MCF 10A (cell line): ENCODE measurements at places on chromosomes 3 and 15. TPM values are rescaled to one million over a fixed set of nuclear protein-coding genes. Genes with fewer than 3 reads are reported as not detected.
A peak's percentile ranks its signal among the peaks of the same experiment; 100 is the strongest.

FHIT gene
- 18.7 and 20.1 TPM in 2 replicates for total RNA-seq

ZIC1 gene
- total RNA-seq: not detected in 2 replicates

EHHADH gene
- 3.2 and 4.0 TPM in 2 replicates for total RNA-seq

HHLA2 gene
- not detected in 2 replicates for total RNA-seq

SAMMSON gene
- total RNA-seq: not detected in 2 replicates

- H3K27me3 ChIP-seq: no peaks in the 10 kb centered on the region
- peaks cover 25% of the 10 kb centered on the region for H3K4me1 ChIP-seq
- peak overlapping the region; percentile 84 for H3K4me3 ChIP-seq
- H3K27ac ChIP-seq: peak overlapping the region; percentile 98
Measured at GRCh38 chr15:96329403-96329981, 1.0 kb upstream of the NR2F2 start.

GRCh38 chr3:110755345-110755744 is 316.3 kb upstream of the NECTIN3 start:
- H3K27me3 ChIP-seq: no peaks in the 10 kb centered on the region
- no peak overlapping the region for H3K4me3 ChIP-seq
- no peaks in the 10 kb centered on the region for H3K4me1 ChIP-seq
- H3K36me3 ChIP-seq: no peaks in the 10 kb centered on the region
- DNase-seq: no peak

GRCh38 chr15:100208921-100209603 is 132.7 kb downstream of the ADAMTS17 start:
- no peak overlapping the region for H3K27ac ChIP-seq
- H3K27me3 ChIP-seq: no peaks in the 10 kb centered on the region
- DNase-seq: no peak
- no peak overlapping the region for H3K4me3 ChIP-seq
- H3K4me1 ChIP-seq: no peaks in the 10 kb centered on the region

DNA sequence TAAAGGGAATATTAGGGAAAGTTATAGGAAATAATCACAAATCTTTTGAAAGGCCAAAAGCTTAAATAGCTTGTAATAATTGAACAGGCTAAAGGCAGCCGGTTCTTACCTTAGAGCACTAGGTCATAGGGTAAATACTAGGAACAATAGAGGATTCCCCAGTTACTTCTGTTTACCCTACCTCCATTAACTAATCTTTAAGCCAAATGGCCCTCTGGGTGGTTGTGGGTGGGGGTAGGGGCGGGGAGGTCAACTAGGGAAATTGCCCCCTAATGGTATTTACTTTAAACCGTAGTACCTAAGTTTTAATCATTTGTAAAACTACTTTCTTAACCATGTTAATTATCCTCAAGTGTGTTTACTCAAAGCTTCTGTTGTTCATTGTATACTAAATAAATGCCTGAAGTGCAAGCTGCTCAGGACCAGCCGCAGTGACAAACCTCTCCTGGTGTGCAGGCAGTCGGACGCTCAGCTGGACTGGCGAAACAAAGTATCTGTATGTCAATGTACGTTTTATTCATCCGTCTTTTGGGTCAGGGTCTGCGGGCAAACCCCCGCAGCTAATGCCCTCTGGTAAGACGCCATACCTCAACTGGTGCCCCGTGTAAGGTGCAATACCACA is 18.9 kb downstream of the MAGEL2 start:
- no peaks in the 10 kb centered on the region for H3K27me3 ChIP-seq
- no peaks in the 10 kb centered on the region for H3K4me1 ChIP-seq
- DNase-seq: no peak

DNA sequence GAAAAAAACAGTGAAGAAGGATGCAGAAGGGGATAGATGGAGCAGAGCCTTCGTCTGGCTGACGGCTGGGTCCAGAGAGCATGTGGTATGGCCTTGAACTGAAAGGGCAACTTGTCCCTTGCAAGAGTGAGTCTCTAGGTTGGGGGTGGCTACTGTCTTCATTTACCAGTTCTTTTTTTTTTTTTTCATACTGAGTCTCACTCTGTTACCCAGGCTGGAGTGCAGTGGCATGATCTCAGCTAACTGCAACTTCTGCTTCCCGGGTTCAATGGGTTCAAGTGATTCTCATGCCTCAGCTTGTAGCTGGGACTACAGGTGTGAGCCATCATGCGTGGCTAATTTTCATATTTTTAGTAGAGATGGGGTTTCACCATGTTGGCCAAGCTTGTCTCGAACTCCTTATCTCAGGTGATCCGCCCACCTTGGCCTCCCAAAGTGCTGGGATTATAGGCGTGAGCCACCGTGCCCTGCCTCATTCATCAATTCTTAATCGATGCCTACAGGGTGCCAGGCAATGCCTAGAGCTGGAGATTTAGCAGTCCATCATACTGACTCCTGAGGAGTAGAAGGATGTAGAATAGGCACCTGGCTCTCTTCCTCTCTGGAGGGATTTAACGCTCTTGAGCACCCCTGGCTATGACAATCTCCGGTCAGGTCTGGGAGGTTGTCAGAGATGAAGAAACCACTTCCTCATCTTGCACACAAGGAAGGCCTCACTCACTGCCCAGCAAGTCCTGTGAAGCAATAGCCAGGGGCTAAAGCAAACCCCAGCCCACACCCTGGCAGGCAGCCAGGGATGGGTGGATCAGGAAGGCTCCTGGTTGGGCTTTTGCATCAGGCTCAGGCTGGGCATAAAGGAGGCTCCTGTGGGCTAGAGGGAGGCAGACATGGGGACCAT is at the start of gene CAMP:
TSS of gene CAMP (plus strand) at position 880 of the 898 bp plus-strand sequence. CDS start at position 897, 17 bp downstream.
- H3K36me3 ChIP-seq: peaks cover 7% of the 10 kb centered on the region
- peaks cover 14% of the 10 kb centered on the region for H3K4me1 ChIP-seq
- H3K27me3 ChIP-seq: no peaks in the 10 kb centered on the region

- H3K36me3 ChIP-seq: no peaks in the 10 kb centered on the region
- H3K4me3 ChIP-seq: no peak overlapping the region
- H3K27me3 ChIP-seq: no peaks in the 10 kb centered on the region
- no peak overlapping the region for H3K27ac ChIP-seq
- no peak for DNase-seq
Measured at GRCh38 chr3:111613294-111613693, 18.1 kb upstream of the ZBED2 start.

GRCh38 chr3:108070356-108070755 is 20.5 kb downstream of the CD47 start:
- peaks cover 9% of the 10 kb centered on the region for H3K36me3 ChIP-seq
- H3K27me3 ChIP-seq: no peaks in the 10 kb centered on the region
- no peak for DNase-seq
- no peak overlapping the region for H3K4me3 ChIP-seq

GRCh38 chr3:193665370-193665989 is 72.5 kb downstream of the OPA1 start:
- peaks cover 72% of the 10 kb centered on the region for H3K36me3 ChIP-seq
- no peaks in the 10 kb centered on the region for H3K27me3 ChIP-seq
- peak; percentile 40 for DNase-seq
- H3K4me3 ChIP-seq: no peak overlapping the region
- H3K4me1 ChIP-seq: no peaks in the 10 kb centered on the region

DNA sequence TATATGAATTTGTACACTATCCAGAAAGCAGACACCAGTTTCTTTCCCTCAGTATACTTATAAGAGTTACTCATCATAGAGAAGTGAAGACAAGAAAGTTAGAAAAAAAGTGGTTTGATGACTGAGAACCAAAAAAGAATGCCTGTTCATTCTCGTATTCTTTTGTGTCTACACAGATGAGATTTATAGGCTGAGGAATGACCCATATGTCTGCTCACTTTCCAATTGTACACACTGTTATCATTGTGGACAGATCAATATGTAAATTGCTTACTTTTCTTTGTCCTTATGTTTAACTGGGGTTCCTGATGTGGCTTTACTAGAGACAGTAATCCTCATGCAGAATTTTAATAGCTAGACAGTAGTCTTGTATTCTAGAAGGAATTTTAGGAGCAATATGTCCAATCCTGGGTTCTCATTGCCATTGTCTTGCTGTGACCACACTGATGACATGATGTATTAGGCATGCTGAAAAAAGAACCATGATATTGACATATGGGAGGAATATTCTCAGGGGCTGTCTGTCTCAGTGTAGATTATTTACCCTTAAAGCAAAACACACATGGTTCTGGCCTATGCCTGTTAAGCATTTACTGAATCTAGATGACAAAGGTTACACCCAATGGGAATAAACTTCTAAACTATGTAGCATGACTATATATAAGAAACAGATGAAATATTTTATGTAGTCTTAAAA is 669.7 kb downstream of the ROBO1 start:
- no peaks in the 10 kb centered on the region for H3K4me1 ChIP-seq
- DNase-seq: no peak

- no peak for DNase-seq
- no peak overlapping the region for H3K4me3 ChIP-seq
- no peaks in the 10 kb centered on the region for H3K4me1 ChIP-seq
- no peaks in the 10 kb centered on the region for H3K27me3 ChIP-seq
Measured at GRCh38 chr15:75117993-75118392, 83.7 kb upstream of the C15orf39 start.

DNA sequence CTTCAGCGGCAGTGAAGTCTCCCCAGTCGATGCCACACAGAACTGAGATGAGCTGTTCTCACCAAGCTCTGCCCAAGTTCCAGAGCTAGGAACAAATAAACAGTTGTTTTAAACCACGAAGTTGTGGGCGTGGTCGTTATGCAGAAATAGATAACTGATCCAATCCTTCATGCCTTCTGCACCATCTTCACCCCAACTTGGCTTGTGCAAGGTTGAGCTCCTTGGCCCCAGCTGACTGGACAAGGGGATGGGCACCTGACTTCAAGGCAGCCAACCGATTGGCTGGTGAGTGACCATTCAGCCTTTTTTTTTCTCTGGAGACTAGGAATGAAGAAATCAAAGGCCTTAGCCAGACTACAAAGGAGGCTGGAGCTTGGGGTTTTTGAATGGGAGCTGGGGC is 23.9 kb downstream of the LINGO1 start:
- no peak overlapping the region for H3K4me3 ChIP-seq
- no peaks in the 10 kb centered on the region for H3K4me1 ChIP-seq
- H3K36me3 ChIP-seq: no peaks in the 10 kb centered on the region
- no peak for DNase-seq
- H3K27me3 ChIP-seq: no peaks in the 10 kb centered on the region

GRCh38 chr15:48544778-48545177 is 100.7 kb downstream of the FBN1 start:
- H3K27ac ChIP-seq: no peak overlapping the region
- no peaks in the 10 kb centered on the region for H3K36me3 ChIP-seq
- no peaks in the 10 kb centered on the region for H3K27me3 ChIP-seq
- H3K4me1 ChIP-seq: peaks cover 27% of the 10 kb centered on the region
- H3K4me3 ChIP-seq: no peak overlapping the region

DNA sequence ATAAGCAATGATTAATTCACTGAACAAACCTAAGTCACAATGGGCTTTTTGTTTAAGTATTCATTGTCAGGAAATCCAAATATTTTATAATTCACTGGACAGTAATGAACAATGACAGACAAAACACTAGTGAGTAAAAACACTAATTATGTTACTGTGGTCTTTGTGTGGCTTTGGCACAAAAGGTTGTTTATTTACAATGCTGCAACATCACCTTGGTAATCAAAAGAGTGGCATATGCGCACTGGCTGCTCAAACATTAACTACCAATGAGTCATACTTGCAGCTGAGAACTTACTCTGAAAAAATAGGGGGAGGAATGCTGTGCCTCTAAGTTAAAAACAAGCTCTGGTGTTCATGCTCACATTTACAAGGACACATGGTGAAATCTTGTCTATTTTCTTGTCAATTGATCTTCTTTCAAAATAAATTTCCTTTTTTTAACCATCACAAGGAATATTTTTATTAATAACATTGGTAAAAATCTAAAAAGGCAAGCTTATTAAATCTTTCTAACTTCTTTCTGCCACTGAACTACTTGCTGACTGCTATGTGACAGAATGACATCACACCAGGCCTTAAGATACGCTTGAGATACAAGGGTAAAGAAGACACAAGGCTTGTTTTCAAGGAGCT is 85.2 kb upstream of the PPIB start:
- no peak overlapping the region for H3K4me3 ChIP-seq
- no peaks in the 10 kb centered on the region for H3K27me3 ChIP-seq
- peak overlapping the region; percentile 96 for H3K27ac ChIP-seq
- DNase-seq: peak; percentile 80

- no peak overlapping the region for H3K4me3 ChIP-seq
- no peaks in the 10 kb centered on the region for H3K36me3 ChIP-seq
- peaks cover 10% of the 10 kb centered on the region for H3K4me1 ChIP-seq
- peak overlapping the region; percentile 21 for H3K27ac ChIP-seq
- H3K27me3 ChIP-seq: no peaks in the 10 kb centered on the region
Measured at GRCh38 chr3:152156880-152157279, 111.8 kb upstream of the MBNL1 start.

- H3K27me3 ChIP-seq: no peaks in the 10 kb centered on the region
- peaks cover 7% of the 10 kb centered on the region for H3K4me1 ChIP-seq
- H3K4me3 ChIP-seq: no peak overlapping the region
Measured at GRCh38 chr3:47523310-47524073, 10.0 kb upstream of the ELP6 start.

DNA sequence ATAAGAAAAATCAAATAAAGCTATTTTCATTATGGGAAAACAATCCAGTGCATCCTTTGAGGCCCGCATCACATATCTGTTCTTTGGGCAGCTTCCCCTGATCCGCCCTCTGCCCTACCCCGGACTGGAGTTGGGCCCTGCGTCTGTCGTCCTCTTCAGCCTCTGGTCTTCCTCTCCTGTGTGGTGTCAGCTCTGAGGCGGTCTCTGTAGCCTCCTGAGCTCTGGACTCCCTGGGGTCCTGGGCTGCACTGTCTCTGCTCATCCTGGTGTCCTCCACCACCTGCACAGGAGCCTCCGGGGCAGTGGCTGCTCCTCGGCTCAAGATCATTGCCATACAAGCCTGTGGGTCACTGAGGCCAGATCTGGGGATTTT is 7.4 kb upstream of the SNX22 start:
- peaks cover 45% of the 10 kb centered on the region for H3K36me3 ChIP-seq
- no peaks in the 10 kb centered on the region for H3K4me1 ChIP-seq
- H3K27ac ChIP-seq: peak overlapping the region; percentile 39

DNA sequence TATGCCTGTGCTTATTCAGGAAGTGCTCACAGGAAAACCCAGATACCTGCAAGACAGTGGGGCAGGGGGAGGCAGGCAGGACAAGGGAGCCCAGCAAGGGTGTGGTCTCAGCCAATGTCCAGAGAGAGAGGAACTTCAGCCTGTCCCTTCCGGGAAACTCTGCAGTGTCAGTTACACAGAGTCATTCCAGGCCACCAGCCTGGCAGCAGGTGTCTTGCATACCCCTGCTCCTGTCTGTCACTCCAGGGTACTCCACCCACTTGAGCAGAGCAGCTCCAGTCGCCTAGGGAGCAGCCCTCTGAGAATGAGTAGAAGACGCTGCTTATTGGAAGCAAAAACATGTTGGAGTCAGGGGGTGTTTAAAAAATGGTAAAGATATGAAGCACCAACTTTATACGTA is 431.2 kb upstream of the RGMA start:
- H3K27ac ChIP-seq: no peak overlapping the region
- no peak for DNase-seq
- peaks cover 16% of the 10 kb centered on the region for H3K27me3 ChIP-seq
- H3K4me3 ChIP-seq: no peak overlapping the region
- no peaks in the 10 kb centered on the region for H3K36me3 ChIP-seq
